ENCODE measurements at places on chromosomes 5 and 9. TPM values are rescaled to one million over a fixed set of nuclear protein-coding genes. Genes with fewer than 3 reads are reported as not detected.

- no peak for DNase-seq
Measured at GRCh38 chr5:157912621-157913325, 53.8 kb upstream of the CLINT1 start.

DNA sequence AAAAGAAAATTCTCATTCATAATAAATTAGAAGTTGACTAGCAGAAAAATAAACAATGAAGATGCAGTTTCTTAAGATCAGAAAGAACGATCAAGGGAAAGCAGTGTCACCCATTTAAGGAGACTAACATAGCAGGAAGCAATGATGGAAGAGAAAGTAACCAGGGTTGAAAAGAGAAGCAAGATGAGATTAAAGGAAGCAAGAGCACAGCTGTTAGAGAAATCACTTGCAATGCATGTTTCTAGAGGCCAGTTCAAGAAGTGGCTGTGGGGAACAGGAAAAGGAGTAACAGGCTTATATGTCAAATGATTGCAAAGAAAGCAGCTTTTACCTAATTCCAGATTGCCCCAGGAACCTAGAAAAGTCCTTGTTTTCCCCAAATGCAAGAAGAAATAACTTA is 46.8 kb upstream of the SLC1A1 start:
- no peak for DNase-seq

GPRIN1 gene
- polyA plus RNA-seq: 0.13 TPM

DNA sequence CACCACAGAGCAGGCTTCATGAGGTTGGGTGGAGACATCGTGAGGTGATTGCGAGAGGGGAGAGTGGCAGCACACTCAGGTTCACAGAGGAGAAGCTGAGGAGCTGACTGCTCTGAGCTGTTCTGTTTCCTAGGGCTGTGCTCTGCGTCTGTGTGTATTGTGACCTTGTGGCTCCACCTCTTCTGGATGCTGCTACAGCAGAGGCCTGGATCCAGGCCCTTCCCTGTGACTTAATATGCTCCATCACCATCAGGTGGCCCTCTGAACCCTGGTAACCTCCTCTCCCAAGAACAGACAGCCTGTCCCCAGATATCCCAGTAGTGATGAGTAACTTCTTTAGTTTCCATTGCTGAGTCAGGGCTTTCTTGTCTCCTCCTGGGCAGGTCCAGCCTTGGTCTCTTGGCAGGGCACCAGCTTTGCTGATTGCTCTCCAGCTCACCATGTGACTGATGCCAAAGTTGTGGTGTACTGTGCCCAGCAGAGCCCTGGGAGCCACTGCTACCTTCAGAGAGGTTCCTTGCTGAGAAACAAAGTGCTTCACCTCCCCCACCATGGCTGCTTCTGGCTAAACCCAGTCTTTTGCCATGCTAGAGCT is 212.8 kb upstream of the CHD1 start:
- no peak for DNase-seq

- no peak for DNase-seq
Measured at GRCh38 chr5:53922508-53923498, 362.4 kb downstream of the NDUFS4 start.

DNA sequence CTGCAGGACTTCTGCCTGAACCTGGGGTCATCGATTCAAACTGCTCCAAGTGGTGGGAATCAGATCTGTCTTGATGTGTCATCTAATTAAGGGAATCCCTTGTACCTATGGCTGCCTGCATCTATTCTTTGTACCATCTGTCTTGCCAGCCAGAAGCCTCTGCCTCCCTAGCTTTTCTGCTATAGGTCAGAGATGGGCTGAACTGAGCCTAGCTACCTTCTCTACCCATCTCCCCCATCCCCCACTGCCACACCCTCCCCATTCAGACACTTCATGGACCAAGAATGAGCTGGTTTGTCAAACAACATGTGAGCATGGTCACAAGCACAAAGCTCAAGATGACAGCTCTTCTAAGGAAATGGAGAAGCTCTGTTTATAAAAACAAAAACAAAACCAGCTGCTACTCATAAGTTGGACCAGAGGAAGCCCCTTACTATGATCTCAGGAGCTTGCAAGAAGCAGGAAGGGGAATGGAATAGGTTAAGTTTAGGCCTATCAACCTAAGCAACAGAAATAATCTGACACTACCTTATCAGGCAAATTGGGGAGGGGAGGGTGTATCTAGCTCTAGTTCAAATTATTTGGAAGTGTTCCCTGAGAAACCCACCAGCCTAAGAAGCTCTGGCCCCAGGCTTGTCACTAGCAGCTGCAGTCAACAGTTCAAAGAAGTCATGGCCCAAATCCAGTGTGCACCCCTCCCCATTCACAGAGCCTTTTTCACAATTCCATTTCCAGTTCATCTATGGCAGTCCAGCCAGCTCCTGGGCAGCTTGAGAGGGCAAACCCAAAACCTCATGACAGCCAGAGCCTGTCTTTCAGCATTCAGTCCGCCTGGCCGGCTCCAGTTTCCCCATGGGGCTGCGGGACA is 29.9 kb downstream of the SKP1 start:
- no peak for DNase-seq

PPP2R2B gene
- 0.25 TPM for polyA plus RNA-seq

EQTN gene
- not detected for polyA plus RNA-seq

BNC2 gene
- 36.1 TPM for polyA plus RNA-seq

GRCh38 chr5:76152161-76152560 is 69.0 kb downstream of the SV2C start:
- no peak for DNase-seq

PCA3 gene
- not detected for polyA plus RNA-seq

GRCh38 chr9:16191691-16192402 is 639.0 kb downstream of the CCDC171 start:
- peak; percentile 91 for DNase-seq

DNA sequence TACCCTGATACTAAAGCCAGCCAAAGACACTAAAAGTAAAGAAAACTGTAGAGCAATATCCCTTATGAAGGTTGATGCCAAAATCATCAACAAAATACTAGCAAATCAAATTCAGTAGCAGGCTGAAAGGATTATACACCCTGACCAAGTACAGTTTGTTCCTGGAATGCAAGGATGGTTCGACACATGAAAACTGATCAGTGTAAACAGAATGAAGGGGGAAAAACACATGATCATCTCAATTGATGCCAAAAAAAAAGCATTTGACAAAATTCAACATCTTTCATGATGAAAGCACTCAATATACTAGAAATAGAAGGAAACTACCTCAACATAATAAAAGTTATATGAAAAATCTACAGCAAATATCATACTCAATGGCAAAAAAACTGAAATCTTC is 43.5 kb upstream of the LRRC14B start:
- DNase-seq: no peak

TAF11L10 gene
- not detected for polyA plus RNA-seq

ASPN gene
- polyA plus RNA-seq: 39.5 TPM

TERT gene
- not detected for polyA plus RNA-seq

DNA sequence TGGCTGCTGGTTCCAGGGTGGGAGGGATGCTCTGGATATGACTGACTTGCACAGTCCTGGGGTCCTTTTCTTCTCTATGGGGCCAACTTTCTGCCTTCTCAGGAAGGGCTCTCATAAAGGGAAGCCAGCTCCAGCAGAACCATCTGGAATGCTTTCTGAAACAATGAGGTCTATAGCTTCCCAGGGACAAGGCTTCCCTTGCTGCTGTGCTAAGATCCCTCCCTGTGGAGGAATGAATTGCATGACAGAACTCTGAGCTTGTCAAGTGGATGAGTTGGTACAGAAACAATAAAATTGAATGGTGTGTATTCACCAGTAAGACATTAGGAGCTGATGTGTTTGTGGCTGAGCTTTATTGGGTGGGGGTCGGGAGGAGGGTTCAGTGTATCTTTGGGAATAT is 19.8 kb downstream of the CKMT2 start:
- no peak for DNase-seq

SPATA31E1 gene
- not detected for polyA plus RNA-seq

DNA sequence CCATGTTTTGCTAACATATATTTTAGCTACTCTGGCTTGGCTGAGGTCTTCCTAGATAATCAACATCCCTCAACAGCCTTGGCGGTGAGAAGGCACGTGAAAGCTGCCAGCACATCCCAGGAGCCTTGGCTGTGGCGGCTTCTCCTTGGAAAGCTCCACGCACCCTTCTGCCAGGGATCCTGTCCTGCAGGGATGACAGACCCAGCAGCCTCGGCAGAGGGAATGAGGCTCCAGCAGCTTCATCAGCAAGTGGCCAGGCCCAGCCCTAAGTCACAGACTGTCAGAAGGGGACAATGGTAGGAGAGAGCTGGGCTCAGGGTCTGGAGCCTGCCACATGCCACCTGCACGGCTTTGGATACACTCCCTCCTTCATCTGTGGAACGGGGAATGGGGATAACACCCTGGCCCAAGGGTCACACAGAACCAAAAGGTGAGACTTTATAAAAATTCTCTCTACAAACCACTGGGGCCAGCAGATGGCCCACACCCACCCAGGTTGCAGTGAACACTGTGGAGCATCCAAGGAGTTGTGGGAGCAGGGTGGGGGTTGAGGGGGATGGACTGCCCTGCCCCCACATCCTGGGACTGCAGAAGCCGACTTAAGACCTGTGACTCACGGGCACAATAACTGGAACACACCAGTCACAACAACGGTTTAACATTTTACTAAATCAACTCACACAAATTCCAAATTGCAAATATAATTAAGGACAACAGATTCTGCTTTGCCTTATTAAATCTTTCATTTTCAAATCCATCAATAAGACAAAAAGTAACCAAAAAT is 65.1 kb downstream of the MACROH2A1 start:
- no peak for DNase-seq

DNA sequence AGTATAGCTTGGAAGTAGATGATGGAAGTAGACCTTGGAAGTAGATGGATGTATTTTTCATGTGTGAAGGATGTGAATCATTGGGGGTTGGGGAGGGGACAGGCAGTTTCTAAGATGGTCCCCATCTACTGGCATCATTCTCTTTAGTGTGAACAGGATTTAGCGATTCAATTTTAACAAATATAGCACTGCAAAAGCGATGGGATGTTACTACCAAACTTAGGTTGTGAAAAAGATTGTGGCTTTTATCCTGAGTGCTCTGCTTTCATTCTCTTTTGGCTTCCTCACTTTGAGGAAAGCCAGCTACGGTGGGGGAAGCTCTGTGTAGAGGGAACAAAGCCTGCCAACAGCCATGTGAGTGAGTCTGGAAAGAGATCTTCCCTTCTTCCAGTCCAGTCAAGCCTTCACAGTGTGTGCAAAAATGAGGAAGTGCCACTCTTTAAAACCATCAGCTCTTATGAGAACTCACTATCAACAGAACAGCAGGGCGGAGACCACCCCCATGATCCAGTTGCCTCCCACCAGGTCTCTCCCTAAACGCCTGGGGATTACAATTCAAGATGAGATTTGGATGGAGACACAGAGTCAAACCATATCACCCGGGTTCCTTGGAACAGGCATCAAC is 441.4 kb downstream of the SH3GL2 start:
- no peak for DNase-seq

DNA sequence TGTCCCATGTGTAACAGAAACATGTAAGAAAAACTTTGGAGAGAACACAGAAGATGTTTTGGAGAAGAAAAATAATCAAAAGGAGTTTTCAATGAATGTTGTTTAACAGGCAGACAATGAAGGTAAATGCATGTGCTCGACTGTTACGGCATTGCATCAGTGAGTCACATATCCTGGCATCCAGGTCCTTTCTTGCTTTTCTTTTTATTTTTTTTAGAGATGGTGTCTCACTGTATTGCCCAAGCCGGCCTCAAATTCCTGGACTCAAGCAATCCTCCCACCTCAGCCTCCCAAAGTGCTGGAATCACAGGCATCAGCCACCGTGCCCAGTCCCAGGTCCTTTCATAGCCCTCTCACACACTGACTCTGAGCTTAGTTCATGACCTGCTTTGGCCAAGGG is 181.8 kb downstream of the DTWD2 start:
- DNase-seq: no peak

C9orf43 gene
- 1.2 TPM for polyA plus RNA-seq

GRCh38 chr5:65816729-65817128 is 94.7 kb downstream of the NLN start:
- no peak for DNase-seq

DNA sequence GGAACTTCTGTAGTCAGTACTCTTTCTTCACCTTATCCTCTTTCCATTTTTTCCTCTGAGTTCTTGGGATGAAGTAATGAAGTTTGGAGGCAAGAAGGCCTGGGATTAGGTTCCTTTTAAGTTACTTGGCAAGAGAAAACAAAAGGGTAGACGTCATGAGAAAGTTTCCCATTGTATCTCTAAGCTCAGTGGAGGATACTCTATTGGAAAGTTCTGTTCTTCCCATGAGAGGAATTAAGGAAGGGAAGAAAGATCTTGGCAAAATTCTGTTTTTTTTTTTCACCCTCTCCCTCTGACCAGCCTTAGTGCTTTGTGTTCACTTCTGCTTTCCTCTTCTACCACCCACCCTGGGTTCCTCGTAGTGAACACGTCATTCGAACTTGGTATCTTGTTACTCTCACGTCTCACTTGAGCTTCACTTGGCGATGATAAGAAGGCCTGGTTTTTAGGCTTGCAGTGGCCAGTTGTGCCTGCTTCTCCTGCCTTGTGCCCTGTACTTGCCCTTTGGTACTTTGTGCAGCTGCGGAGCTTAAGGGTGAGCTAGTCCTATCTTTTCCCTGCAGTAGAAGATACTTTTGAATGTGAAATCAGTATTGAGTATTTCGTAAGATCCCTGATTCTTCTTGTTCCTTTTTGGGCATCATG is 67.0 kb downstream of the ARHGAP26 start:
- no peak for DNase-seq

FANCC gene
- polyA plus RNA-seq: 5.7 TPM

GRCh38 chr9:100486479-100487176 is 13.7 kb downstream of the TMEFF1 start:
- DNase-seq: no peak

GRCh38 chr5:134545070-134545868 is 19.8 kb downstream of the JADE2 start:
- peak; percentile 69 for DNase-seq

FOXI1 gene
- polyA plus RNA-seq: not detected

GRCh38 chr9:109517901-109518377 is 19.8 kb upstream of the PTPN3 start:
- DNase-seq: no peak

DNA sequence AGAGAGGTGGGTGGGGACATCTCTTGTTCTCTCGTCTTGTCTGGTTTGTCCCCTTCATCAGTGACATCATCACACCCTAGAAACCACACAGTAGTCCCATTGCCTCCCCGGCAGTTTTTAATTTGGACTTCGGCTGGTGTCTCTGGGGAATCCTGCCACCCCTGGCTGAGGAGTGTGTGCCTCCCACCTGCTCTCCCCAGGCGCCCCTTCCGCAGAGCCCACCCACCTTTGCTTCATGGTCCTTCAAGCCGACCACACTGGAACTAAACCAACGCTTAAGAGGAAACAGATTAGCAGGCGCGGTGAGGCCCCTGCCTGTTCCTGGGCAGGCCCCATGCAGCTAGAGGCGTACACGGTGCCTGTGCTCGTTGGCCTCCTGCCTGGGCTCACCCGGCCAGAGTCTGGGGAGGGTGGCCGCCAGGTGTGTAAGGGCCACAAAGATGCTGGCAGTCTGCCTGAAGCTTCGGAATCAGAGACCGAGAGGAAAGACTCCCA is 107.6 kb upstream of the SPRY4 start:
- no peak for DNase-seq

ITK gene
- 0.36 TPM for polyA plus RNA-seq

GRCh38 chr5:74464512-74465209 is 175.9 kb downstream of the ENC1 start:
- DNase-seq: no peak
